ENCODE measurements at places on chromosomes 5 and 9.

DNA sequence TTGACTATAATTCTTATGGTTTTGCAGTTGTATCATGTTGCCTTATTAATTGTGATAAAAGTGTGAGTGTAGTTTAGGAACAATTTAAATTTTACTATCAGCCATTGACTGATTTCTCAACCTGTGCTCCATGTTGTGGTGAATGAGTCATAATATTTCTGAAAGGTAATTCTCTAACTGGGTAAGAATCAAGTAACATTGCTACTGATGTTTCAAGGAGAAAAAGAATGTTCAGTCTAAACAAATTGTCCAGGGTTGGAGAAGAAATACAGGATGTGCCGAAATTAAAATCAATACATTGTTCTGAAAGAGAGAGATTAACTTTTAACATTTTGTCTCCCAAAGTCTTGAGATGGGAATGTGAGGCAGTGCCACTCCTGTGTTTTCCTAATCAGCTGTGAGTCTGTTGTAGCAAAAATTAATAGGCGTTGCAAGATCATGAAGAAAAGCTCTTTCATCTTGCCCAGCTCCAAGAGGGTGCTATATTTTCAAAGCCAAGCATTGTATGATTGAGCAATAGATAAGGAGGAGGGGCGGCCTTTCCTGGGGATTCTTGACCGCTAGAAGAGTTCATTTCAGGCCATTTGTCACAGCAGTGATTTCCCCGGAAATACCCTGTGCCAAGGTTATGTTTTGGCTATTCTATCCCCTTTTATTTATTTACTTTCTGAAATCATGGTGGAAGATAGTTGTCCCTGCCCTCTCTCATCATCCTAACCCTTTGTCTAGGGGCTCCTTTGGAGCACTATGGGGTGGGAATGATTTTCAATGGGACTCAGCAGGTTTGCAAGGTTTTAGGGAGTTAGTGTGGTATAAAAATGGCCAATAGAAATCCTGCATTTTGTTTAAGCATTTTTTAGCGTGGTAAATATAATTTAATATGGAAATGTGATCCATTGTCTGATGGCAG, 151.6 kb downstream of the FOCAD start:
- no peak for DNase-seq

GRCh38 chr9:94859891-94860290, 133.4 kb downstream of the AOPEP start:
- DNase-seq: no peak

GRCh38 chr5:178551059-178551458, 39.1 kb downstream of the COL23A1 start:
- no peak for DNase-seq

DNA sequence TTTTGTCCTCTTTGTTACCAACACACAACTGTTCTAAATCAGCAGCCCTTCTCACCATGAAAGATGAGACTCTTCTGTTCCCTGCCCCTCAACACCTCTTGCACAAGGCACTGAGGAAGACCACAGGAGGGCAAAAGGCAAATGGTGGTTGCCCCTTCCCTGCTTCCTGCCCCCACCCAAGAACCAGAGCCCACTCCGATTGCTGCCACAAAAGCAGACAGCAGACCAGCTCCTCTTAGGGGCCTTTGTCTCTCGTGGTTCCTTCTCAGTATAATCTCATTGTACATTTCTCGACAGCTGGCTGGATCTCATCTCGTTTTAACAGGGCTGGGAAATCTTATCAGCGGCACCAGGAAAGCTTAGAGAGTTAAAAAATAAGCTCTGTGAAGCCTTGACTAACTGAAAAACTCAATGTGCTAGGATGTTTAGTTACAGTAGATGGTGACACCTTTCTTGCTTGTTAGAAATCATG, 1.1 kb downstream of the MVB12B start:
- DNase-seq: no peak

DNA sequence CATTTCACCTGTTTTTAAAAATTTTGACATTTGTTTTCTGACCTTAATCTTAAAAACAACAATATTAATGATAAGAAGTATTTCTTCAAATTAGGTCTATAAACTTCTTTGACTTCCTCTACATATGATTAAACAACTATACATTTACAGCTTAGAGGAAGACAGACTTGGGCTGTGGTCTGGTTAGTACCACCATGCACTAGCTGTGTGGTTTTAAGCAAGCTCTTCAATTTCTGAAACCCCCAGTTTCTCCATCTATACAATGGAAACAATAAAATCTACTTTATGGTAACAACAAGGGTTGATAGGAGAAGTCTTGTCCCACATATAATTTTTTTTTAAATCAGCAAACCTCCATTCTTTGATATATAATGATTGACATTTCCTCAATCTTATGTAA, 15.7 kb downstream of the ANKDD1B start:
- no peak for DNase-seq

- DNase-seq: no peak
Observed at GRCh38 chr5:118628660-118629354, 359.5 kb downstream of the DTWD2 start.

DNA sequence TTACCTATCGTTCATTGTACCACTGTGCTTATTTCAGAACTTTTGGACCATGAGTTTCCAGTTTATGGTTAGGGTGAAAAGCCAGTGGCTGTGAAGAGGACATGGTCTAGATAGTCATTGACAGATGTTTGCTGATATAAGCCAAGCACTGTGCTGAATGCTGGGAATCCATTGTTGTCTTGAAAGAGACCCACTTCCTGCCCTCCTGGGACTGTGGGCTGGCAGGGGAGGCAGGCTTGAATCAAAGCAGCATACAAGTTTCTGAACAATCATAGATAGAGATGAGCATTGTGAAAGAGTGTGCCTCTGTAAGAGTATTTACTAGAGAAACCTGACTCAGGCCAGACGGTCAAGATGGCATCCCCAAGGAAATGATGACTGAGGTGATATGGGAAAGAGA, 73.4 kb downstream of the NMUR2 start:
- no peak for DNase-seq

DNA sequence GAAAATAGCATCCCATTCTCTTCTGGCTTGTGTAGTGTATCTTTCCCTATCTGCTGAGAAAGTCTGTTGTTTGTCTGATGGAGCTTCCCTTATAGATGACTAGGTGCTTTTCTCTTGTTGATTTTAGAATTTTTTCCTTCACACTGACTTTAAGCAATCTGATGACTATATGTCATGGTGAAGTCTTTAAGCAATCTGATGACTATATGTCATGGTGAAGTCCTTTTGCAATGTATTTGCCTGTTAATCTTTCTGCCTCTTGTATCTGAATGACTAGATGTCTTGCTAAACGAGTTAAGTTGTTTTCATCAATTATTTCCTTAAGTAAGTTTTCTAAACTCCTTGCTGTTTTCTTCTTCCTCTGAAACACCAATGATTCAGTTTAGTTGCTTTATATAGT, 80.5 kb downstream of the RNF130 start:
- no peak for DNase-seq

DNA sequence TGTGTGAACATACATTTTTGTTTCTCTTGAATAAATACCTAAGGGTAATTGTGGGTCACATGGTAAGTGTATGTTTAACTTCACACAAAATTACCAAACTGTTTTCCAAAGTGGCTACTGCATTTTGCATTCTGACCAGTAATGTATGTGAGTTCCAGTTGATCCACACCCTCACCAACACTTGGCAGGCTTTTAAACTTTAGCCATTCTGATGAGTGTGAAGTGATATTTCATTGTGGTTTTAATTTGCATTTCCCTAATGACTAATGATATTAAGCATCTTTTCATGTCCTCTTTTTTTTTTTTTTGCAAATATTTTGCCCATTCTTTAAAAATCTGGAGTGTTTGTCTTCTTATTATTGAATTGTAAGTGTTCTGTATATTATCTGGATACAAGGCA, 53.5 kb upstream of the MAST4 start:
- no peak for DNase-seq

DNA sequence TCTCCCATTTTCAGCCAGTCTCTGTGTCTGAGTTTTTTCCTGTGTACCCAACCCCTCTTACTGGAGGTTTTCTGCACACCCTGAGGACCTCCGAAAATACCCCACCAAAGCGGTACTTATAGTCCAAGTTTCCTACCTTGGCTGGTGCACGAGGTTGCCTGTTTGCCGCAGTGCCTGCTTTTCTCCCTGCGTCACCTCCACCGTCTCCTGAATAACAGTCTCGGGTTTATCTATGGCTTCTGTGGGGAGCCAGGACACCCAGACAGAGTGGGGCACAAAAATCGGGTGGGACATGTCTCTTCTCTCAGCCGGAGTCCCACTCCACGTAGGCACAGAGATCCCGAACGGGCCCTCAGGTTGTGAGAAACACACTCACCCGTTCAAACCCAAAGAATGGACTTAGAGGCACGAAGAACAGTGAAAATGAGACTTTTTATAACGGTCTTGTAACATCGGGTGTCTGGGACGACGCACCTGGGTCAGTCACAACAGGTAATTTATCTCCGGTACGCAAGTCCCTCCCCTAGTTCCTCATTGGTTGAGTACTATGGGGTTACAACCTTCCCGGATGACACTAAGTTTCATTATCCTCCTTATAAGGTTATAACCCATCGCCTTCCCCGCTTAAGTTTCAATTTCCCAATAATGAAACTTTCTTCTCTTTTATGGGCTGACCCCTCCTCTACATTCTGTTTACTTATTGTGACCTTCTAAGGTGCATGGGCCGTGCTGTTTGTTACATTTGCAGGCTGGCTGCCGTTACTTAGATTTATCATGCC, 970.2 kb upstream of the COX7C start:
- no peak for DNase-seq

- DNase-seq: no peak
Observed at GRCh38 chr9:133752739-133753446, 14.7 kb upstream of the SARDH start.

GRCh38 chr5:167797933-167798332, 493.5 kb upstream of the WWC1 start:
- DNase-seq: no peak

DNA sequence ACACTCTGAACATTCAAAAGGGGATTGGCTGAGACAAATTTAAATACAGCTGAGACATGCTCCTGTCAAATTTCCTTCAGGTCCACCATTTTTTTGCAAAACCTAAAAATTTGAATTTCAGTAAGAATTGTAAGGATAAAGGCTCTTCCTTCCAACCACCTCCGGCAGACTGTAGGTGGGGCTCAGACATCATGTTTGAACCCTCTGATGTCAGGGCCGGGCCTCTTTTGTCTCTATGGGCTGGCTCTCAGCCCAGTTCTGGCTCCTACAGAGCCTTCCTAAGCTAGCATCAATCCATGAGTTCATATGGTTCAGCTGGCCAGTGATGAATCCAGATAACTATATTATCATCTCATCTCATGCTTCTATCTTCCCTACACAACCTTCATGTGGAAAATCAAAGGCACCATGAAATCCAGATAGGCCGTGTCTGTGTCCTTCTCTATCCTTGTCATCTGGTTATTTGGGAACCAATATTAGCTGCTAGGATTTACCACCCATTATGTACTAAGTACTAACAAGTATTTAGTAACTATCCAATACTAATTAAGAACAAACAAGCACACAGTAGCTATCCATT, 44.2 kb downstream of the NIPSNAP3B start:
- peak; percentile 65 for DNase-seq
